ENCODE measurements at places on chromosomes 16 and 17. TPM values are rescaled to one million over a fixed set of nuclear protein-coding genes. Genes with fewer than 3 reads are reported as not detected.
A peak's percentile ranks its signal among the peaks of the same experiment; 100 is the strongest.

DNA sequence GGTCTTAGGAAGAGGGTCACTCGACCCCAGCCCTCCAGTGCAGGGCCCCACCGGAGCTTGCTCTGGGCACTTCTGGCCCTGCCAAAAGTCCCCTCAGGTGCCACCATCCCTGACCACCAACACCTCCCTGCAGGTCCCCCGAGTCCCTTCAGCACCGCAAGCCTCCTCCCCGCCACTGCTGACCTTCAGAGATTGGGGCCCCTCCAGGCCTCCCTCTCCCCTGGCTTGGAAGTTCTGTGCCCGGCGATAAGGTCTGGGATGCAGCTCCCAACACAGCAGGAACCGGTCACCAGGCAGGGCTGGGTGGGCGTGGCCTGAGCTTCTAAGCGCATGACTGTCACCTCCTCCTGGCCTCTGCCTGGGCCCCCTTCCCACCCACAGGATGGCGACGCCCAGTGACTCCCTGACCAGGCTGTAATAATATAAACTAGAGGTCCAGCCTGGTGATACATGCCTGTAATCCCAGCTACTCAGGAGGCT is 11.2 kb downstream of the PIEZO1 start:
- peak overlapping the region; percentile 75 for H3K27ac ChIP-seq
- no peaks in the 10 kb centered on the region for H3K27me3 ChIP-seq
- no peak for DNase-seq
- no peak overlapping the region for H3K4me3 ChIP-seq

DNA sequence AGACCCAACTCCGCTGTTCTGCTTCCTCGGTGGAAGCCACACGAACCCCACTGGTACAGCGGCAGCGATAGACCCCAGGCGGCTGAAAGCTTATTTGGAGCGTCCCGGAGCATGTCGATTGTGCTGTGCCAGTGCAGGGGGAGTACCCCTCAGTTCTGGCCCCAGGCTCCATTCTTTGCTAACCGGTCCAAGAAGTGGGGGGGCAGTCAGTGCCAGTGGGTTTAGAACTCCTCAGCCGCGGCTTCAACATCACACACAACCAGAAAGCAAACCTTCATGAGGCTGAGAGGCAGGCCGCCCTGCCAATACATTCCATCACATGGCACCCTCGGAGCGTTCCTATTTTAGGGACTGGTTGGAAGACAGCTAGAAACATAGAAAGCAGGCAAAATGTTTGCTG is 1.7 kb upstream of the MNT start:
- peaks cover 26% of the 10 kb centered on the region for H3K4me1 ChIP-seq
- DNase-seq, result no peak
- peak overlapping the region; percentile 70 for H3K4me3 ChIP-seq

DNA sequence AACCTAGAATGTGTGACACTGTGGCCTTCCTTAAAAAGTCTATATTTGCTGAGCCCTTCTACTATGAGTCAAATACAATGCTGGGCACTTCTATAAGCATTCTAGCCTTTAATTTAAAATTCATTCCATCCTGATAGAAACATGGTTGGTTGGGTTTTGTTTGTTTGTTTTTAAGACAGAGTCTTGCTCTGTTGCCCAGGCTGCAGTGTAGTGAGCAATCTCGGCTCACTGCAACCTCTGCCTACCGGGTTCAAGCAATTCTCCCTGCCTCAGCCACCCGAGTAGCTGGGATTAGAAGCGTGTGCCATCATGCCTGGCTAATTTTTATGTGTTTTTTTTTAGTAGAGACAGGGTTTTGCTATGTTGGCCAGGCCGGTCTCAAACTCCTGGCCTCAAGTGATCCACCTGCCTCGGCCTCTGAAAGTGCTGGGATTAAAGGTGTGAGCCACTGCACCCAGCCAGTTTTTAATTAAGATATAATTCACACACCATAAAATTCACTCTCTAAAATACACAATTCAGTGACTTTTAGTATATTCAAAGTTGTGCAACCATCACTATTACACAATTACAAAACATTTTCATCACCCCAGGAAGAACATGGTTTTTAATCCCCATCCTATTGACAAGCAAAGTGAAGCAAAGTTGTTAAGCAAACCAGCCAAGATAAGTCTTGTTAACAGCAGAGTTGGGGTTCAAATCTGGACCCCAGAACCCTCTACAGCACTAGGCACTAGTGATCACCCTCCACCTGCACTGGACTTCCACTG is 42.8 kb downstream of the CMTM4 start:
- DNase-seq, result no peak
- no peaks in the 10 kb centered on the region for H3K36me3 ChIP-seq
- no peak overlapping the region for H3K4me3 ChIP-seq
- peaks cover 4% of the 10 kb centered on the region for H3K27me3 ChIP-seq
- peaks cover 9% of the 10 kb centered on the region for H3K4me1 ChIP-seq
- no peak overlapping the region for H3K27ac ChIP-seq

DNA sequence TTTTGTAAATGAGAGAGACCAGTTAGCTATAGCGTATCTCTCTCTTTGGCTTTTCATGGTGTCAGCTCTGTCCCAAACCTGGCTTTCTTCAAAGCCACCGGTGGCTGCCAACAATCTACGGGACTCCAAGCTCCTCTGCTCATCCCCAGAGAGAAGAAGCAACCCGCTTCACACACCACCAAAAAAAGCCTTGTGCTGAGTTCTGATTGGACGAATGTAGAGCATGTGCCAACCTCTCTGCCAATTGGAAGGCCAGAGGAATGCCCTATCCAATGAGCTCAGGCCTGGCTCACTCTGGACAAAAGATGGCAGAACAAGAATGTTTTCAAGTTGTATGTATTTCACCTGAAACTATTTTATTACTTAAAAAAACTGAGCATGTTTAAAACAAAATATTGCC is 202.4 kb downstream of the C16orf95 start:
- no peak for DNase-seq
- H3K4me3 ChIP-seq, result no peak overlapping the region
- H3K4me1 ChIP-seq, result no peaks in the 10 kb centered on the region
- H3K27me3 ChIP-seq, result no peaks in the 10 kb centered on the region
- no peaks in the 10 kb centered on the region for H3K36me3 ChIP-seq
- H3K27ac ChIP-seq, result no peak overlapping the region

- peak overlapping the region; percentile 61 for H3K4me3 ChIP-seq
- DNase-seq, result no peak
- peak overlapping the region; percentile 53 for H3K27ac ChIP-seq
- no peaks in the 10 kb centered on the region for H3K27me3 ChIP-seq
Observed at GRCh38 chr16:14071576-14072271, 605 bp downstream of the MRTFB start.

- peak overlapping the region; percentile 36 for H3K4me3 ChIP-seq
- H3K36me3 ChIP-seq, result peaks cover 29% of the 10 kb centered on the region
- H3K27me3 ChIP-seq, result no peaks in the 10 kb centered on the region
- H3K4me1 ChIP-seq, result peaks cover 35% of the 10 kb centered on the region
Observed at GRCh38 chr17:35021520-35022380, 41.4 kb downstream of the LIG3 start.

WSCD1 gene
- total RNA-seq, result 0.13 TPM

DNA sequence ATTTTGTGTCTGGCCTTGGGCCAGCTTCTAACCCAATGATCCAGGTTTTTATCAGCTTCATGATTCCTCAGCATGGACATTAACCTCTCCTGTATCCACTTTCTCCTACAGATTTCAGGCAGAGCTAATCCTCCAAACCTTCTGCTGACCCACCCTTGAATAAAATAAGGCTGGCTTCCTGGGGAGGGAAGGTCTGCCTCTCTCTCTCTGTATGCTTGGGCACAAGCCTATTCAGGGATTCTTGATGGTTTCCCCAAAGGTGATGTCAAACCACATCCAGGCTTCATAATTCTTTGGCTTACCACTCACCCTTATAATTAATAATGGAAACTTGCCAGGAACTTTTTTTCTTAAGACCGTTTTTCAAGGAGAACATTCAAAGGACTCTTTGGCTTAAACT is 240.1 kb downstream of the UTP18 start:
- no peak overlapping the region for H3K27ac ChIP-seq
- H3K36me3 ChIP-seq, result no peaks in the 10 kb centered on the region
- no peaks in the 10 kb centered on the region for H3K4me1 ChIP-seq
- no peak for DNase-seq

- H3K27me3 ChIP-seq, result no peaks in the 10 kb centered on the region
- DNase-seq, result no peak
- H3K4me3 ChIP-seq, result no peak overlapping the region
- no peaks in the 10 kb centered on the region for H3K4me1 ChIP-seq
Observed at GRCh38 chr16:31897283-31897682, 23.7 kb downstream of the ZNF267 start.

LITAFD gene
- not detected for total RNA-seq

GRCh38 chr16:17143546-17144419 is 327.0 kb downstream of the XYLT1 start:
- no peak overlapping the region for H3K27ac ChIP-seq
- H3K4me1 ChIP-seq, result no peaks in the 10 kb centered on the region
- no peaks in the 10 kb centered on the region for H3K36me3 ChIP-seq

CDC6 gene
- total RNA-seq, result 110 TPM

DNA sequence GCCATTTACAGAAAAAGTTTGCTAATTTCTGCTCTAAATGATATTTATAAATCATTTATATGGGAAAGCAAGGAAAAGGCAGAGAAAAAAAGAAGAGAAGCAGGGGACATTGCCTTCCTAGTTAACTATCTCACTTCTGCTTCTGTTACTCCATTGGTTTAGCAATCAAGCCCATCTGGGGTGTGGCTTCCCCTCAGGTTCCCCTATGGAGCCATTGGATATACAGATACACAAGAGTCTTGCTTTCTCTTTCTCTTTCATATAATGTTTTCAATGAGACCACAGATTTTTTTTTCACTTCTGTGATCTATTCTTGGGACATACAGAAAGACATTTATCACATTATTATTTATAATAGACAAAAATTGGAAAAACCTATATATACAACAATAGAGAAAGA is 105.6 kb upstream of the TOM1L1 start:
- no peaks in the 10 kb centered on the region for H3K36me3 ChIP-seq
- no peak overlapping the region for H3K27ac ChIP-seq
- H3K4me1 ChIP-seq, result no peaks in the 10 kb centered on the region
- H3K4me3 ChIP-seq, result no peak overlapping the region
- no peak for DNase-seq

- H3K4me3 ChIP-seq, result peak overlapping the region; percentile 38
- no peaks in the 10 kb centered on the region for H3K36me3 ChIP-seq
- DNase-seq, result peak; percentile 70
Observed at GRCh38 chr16:81469710-81470535, 25.3 kb downstream of the CMIP start.

RNF222 gene
- total RNA-seq, result not detected

HAS3 gene
- total RNA-seq, result 0.55 TPM

ICAM2 gene
- total RNA-seq, result 80.7 TPM

CTRB2 gene
- not detected for total RNA-seq

DNA sequence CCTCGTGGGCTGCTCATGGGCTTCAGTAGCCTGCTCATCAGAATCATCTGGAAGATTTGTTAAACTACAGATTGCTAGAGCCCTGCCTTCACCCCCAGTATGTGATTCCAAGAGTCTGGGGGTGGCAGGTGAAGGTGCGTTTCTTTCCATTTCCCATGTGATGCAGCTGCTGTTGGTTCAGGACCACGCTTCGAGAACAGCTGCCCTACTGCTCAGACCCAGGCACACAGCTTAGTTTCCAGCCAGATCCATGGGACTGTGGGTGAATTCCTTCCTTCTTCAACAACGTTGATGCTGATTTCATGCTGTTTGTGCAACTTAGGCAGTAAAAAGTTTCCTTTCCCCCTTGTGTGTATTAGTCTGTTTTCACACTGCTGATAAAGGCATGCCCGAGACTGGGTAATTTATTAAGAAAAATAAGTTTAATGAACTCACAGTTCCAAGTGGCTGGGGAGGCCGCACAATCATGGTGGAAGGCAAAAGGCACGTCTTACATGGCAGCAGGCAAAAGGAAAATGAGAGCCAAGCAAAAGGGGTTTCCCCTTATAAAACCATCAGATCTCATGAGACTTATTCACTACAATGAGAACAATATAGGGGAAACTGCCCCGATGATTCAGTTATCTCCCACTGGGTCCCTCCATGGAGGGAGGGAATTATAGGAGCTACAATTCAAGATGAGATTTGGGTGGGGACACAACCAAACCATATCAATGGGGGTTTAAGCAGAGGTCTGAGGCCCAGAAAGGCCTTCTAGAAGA is 159.2 kb downstream of the XYLT1 start:
- H3K36me3 ChIP-seq, result no peaks in the 10 kb centered on the region
- H3K27me3 ChIP-seq, result no peaks in the 10 kb centered on the region
- H3K4me3 ChIP-seq, result no peak overlapping the region
- H3K27ac ChIP-seq, result no peak overlapping the region
- DNase-seq, result no peak

MINK1 gene
- total RNA-seq, result 58.6 TPM

DNA sequence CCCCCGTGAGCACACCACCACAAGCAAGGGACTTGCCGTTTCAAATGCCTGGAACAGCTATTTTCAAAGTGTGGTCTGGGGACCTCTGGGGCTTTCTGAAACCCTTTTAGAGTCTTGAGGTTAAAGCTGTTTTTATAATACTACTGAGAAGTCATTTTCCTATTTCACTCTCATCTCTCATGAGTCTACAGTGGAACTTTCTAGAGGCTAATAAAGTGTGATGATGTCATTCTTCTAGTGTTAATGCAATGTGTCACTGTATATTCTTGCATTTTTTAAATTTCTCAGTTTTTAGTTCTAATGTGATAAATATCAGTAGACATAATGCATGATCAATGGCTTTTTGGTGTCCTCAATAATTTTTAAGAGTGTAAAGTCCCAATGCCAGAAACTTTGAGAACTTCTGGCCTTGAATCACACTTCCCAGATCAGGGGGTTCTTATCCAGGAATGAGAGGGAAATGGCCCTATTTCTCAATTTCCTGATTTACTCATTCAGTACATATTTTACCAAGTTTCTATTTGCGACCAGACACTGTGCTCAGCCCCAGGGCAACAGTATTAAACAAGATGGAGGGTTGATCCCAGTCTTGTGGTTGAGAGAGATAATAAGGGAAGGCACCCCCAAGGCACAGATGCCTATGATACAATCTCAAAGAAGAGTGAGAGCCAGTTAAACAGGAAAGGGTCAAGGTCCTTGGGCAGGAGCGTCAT is 444.0 kb downstream of the HS3ST3B1 start:
- no peak overlapping the region for H3K27ac ChIP-seq
- DNase-seq, result no peak
- H3K4me3 ChIP-seq, result no peak overlapping the region
- no peaks in the 10 kb centered on the region for H3K27me3 ChIP-seq
- no peaks in the 10 kb centered on the region for H3K4me1 ChIP-seq

PDIA2 gene
- total RNA-seq, result not detected

SLC16A6 gene
- 8.4 TPM for total RNA-seq

DNA sequence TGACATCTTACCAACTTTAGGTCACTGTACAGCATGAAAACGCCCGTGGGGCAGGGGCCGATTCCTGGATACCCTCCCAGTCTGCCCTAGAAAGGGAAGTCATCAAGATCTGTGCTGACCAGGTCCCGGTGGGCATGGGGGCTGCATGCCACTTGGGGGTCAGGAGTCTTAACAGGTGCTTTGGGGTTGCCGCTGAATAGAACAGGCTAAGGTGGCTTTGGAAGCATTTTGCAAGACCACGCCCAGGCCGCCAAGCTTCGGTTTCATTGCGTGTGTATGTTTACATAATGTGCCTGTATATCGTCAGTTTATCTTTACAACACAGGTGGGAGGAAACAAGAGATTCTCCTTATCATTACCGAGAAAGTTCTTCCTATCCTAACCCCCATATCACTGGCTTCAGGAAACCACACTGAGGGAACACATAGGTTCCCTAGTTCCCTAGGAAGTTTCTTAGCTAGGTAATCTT is 13.3 kb upstream of the USP36 start:
- H3K27ac ChIP-seq, result no peak overlapping the region
- H3K4me1 ChIP-seq, result no peaks in the 10 kb centered on the region
- DNase-seq, result no peak
- H3K36me3 ChIP-seq, result no peaks in the 10 kb centered on the region

GRCh38 chr16:78396046-78396445 is 296.6 kb downstream of the WWOX start:
- H3K4me3 ChIP-seq, result no peak overlapping the region
- no peak for DNase-seq
- H3K36me3 ChIP-seq, result no peaks in the 10 kb centered on the region
- no peaks in the 10 kb centered on the region for H3K27me3 ChIP-seq
